ENCODE measurements at places on chromosomes 5 and 9.

DNA sequence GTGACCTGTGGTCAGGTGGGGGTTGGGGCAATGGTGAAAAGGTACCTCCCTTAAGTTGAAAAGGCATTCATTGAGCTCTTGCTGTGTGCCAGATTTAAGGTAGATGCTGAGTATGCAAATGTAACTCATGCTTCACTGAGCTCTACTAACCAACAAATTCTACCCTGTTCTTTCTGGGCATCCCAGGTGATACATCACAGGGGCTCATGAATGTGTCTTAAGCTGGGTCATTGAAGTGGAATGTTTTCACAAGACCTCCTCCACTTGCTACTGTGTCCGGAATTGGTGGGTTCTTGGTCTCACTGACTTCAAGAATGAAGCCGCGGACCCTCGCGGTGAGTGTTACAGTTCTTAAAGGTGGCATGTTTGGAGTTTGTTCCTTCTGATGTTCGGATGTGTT, 362.8 kb upstream of the ZNF462 start:
- no peak for DNase-seq

- DNase-seq, result peak; percentile 77
These were observed at the start of gene ABCA1 for GRCh38 chr9:104927912-104928740. TSS of gene ABCA1 (minus strand) at chr9:104928155. CDS start at chr9:104903679, 24,476 bp downstream.

- DNase-seq, result peak; percentile 73
These were observed 518 bp downstream of the UBE2B start for GRCh38 chr5:134371834-134372340.

DNA sequence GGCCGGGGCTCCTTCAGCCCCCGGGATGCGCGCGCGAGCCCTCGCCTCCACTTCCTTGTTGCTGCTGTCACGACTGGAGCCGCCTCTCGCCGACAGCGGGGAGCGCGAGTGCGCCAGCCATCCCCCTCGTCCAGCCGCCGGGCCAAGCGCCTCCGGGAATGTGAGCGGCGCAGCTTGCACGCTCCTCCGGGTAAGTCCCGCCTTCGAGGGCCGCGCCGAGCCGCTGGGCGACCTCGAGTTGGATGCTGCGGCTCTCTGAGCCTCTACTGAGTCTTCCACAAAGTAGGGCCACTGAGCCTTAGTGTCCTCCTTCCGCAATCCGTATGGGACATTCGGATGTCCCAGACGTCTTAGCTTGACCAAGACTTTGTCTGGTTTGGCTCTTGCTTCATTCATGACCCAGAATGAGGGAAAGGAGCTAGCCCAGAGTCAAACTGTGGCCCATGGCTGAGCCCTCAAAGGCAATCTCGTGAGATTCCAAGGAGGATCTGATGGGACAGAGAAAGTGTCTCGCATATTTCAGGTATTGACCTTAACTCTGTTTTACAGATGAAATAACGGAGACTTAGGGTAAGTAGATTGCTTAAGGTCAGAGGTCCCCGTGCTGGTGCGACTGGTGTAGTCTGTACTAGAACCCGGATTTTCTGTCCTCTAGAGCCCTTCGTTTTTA, 586 bp downstream of the HMGXB3 start:
- DNase-seq, result peak; percentile 31

- DNase-seq, result no peak
These were observed 58.1 kb downstream of the KCNN2 start for GRCh38 chr5:114419959-114420358.

GRCh38 chr5:54540286-54540685, 22.7 kb downstream of the SNX18 start:
- DNase-seq, result no peak

DNA sequence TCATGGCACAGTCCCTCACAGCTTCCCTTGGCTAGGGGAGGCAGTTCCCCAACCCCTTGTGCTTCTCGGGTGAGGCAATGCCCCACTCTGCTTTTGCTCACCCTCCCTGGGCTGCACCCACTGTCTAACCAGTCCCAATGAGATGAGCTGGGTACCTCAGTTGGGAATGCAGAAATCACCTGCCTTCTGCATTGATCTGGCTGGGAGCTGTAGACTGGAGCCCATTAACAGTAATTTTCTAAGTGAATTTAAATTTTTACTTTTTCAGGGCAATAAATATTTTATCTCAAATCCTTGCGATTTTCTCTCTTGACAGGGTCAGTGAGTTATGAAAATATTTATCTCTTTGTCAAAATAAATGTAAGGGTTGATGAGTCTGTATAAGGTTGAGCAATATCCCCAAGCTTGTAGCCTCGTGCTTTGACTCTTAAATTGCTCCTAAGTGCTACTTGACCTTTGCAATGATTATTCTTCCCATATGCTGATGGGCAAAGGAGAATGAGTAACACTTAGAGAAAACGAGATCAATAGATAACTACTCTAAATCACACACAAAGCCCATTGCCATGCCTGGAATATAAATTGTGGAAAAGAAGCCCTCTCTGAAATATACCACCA, 82.1 kb upstream of the MOCS2 start:
- no peak for DNase-seq

DNA sequence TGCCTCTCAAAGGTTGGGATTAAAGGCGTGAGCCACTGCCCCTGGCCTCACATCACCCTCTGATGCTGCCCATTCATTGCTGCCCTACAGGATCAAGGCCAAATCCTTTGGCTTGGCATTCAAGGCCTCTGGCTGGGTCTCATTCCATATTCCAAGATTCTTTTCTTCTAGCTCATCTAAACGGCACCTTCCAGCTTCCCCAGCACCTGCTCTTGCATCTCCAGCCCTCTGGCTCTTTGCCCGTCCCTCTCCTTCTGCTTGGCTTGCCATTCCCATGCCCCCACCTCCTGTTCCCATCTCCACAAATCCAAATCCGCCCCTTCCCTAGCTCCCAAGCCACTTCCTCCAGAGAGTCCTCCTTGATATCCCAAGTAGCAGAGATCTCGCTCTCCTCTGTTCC, 33.1 kb downstream of the CORO2A start:
- no peak for DNase-seq

- DNase-seq, result no peak
These were observed 374.9 kb downstream of the TMEM38B start for GRCh38 chr9:106069241-106069640.

DNA sequence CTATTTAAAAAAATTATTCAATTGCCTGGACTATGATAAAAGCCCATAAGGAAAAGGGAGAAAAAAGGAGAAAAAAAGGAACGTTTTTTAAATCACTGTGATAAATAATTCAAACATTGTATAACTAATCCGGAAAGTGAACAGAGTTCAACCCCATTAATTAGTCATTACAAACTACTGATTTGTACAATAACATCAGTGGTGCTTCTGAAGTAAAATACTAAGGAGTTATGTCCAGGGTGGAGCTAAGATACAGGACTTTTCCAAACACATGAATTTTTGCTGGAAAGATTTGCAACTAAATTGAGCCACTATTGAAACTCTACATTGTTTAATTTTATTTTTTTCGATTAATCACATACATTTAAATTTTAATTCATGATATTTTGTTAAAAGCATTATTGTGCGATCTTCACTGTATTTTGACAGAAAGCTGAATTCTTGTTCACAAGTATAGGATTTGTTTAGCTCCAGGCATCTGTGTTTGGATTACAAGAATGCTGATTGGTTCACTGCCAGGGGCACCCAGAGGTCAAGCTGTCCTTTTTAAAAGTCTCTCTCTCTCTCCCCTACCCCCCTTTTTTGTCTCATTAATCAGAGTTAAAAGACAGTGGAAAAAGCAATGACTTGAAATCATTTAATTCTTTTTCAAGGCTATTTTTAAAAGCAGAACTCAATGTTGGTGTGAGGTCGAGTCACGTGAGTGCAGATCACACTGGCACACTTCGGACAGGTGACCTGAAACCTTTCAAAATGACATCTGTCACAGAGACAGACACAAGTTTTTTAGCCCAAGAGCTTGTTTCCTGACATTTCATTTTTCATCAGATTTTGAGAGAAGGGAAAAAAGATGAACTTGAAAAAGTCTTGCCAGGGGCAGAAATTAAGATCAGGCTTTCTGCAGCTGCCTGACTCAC, 387.3 kb downstream of the NR2F1-AS1 start:
- no peak for DNase-seq

DNA sequence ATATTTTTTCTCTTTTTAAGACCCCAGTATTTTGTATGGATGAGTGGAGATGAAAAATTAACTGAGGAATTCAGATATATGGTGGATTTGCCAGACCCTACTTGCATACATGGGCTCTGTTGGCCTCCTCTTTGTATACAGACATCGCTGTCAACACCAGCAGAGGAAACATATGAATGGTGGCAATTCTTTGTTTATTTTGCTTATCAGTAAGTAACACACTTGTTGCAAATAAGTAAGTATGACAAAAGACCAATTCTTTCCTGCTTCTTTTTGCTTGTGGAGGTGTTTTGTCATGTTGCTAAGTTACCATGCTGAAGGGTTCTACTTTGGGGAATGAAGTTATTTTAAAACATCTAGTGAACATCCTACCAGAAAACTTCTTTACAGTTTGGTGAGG, 298.2 kb downstream of the KIF4B start:
- no peak for DNase-seq

GRCh38 chr5:125410537-125411070, 664.2 kb upstream of the ZNF608 start:
- DNase-seq, result no peak

DNA sequence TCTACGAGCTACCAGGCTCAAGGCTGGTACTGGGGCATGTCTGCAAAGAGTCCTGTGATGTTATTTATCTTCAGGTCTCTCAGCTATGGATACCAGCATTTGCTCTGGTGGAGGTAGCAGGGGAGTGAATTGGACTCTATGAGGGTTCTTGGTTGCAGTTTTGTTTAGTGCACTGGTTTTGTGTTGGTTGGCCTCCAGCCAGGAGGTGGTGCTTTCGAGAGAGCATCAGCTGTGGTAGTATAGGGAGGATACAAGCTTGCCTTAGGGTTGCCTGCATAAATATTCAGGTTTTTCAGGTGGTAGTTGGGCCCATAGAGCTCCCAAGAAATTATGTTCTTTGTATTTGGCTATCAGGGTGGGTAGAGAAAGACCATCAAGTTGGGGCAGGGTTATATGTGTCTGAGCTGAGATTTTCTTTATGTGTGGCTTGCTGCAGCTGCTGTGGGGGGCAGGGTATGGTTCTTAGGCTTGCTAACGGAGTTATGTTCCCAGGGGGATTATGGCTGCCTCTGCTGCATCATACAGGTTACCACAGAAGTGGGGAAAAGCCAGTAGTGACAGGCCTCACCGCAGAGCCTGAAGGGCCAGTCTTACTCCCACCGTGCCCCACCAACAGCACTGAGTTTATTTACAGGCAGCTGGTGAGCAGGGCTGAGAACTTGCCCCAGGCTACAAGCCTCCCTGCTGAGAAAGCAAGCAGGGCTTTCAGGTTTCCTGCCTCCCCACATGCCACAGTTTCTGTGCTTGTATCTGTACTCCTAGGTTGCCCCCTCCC, 9.7 kb upstream of the RIOK2 start:
- no peak for DNase-seq

- no peak for DNase-seq
These were observed 33.6 kb upstream of the ZBED3 start for GRCh38 chr5:77120706-77121105.

DNA sequence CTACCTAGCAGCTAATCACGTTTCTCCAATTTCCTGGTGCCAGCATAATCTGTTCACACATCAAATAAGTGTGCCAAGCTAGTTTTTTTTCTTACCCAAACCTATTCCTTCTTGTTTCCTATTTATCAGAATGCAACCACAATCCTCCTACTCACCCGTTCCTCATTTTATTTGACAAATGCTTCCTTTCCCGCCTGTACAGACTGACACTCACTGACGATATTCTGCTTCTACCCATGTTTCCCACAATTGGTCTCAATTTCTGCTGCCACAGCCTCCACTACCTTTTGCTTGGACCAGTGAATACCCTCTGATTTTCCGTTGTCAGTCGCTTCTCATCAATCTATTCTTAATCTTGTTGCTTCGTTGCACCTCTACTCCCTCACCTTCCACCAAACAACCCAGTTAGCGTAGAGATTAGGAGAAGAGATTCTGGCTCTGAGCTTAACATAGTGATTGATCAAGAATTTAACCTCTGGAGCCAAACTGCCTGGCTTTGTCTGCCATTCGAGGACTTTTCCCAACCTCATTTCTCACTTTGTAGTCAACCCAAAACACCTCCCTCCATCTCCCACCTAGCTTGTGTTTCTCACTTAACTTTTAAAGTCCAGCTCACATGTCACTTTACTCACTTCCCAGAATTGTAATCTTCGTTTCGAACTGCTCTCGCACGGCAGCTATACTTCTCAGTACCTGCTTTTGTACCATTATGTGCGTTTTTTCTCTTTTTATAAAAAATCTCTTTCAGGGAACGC, 729 bp upstream of the TMEM38B start:
- DNase-seq, result no peak

- no peak for DNase-seq
These were observed 281.9 kb upstream of the IRX4 start for GRCh38 chr5:2164586-2164985.

GRCh38 chr9:84151236-84151635, 170.6 kb downstream of the RMI1 start:
- DNase-seq, result no peak

DNA sequence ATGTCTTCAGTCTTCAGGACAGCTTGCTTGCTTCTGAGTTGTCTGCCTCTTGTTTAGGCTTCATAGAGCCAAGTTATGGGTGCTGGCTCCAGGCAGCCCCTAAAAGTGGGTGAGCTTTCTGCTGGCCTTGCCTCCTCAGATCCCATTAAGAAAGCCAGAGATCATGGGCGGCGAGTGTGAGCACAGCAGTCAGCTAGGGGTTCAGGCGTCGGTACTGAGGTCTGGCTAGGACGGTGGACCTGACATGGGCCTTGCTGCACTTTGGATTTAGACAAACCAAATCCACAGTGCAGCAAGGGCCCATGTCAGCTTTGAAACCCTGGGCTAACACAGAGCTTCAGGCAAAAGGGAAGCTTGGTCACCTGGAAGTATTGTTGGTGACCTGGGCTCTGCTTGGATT, 17.6 kb downstream of the PSAT1 start:
- no peak for DNase-seq

DNA sequence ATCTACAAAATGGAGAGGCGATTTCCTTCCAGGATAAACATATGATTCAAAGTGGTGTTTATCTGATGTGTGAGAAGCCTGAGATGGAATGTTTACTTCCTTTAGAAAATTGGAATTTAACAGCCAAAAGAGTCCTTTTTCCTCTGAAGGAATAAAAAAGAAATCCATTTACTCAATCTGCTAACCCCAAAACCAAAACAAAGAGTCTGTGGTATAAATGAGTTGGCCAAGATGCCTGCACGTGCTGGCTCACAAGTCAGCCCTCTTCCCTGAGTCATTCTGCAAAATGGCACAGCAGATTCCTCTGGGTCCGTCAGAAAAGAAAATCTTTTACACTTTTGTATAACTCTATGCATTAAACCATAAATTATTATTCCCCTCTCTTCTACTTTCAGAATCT, 60.8 kb downstream of the EBF1 start:
- DNase-seq, result no peak
